Skeletal muscle tissue (tissue), 5 donors: ENCODE measurements at places on chromosomes 2 and 18. TPM values are rescaled to one million over a fixed set of nuclear protein-coding genes. Genes with fewer than 3 reads are reported as not detected.

Gene ACOXL
- not detected for total RNA-seq

Gene LIPG
- total RNA-seq = 2.6 TPM

Gene GPR155
- total RNA-seq = 3.1 TPM

Gene C1D
- total RNA-seq = 15.1 TPM

Gene MYOM1
- total RNA-seq = 661 TPM

Gene SLC9A4
- not detected for total RNA-seq

Gene SF3B1
- 152 TPM for total RNA-seq

Gene SLC16A14
- total RNA-seq = 2.6 TPM

Gene RAB27B
- 1.0 TPM for total RNA-seq

Gene NOSTRIN
- 8.4 TPM for total RNA-seq

Gene HOXD13
- under 0.01 TPM for total RNA-seq

Gene MOGAT1
- total RNA-seq = not detected

Gene CYP1B1
- 4.7 TPM for total RNA-seq

Gene C2orf72
- 1.0 TPM for total RNA-seq

Gene CHRNA1
- 48.0 TPM for total RNA-seq

Gene HAAO
- total RNA-seq = 4.2 TPM

Gene AGPS
- total RNA-seq = 29.7 TPM

Gene MERTK
- total RNA-seq = 4.2 TPM

Gene KATNAL2
- total RNA-seq = 8.4 TPM

Gene ZNF521
- 40.2 TPM for total RNA-seq

Gene CRYBA2
- total RNA-seq = not detected

Gene IGFBP5
- total RNA-seq = 260 TPM

Gene SKOR2
- total RNA-seq = not detected

Gene CREB1
- 30.8 TPM for total RNA-seq
